ENCODE measurements at places on chromosomes 2 and 18. TPM values are rescaled to one million over a fixed set of nuclear protein-coding genes. Genes with fewer than 3 reads are reported as not detected.

The KRTCAP3 gene
- 0.46 TPM for total RNA-seq

The HNRNPLL gene
- total RNA-seq = 98.7 TPM

The GPR35 gene
- 0.46 TPM for total RNA-seq

The B3GNT7 gene
- 9.0 TPM for total RNA-seq

The C2orf66 gene
- total RNA-seq = 0.69 TPM

The CD8A gene
- total RNA-seq = 1.6 TPM

All from diencephalon (tissue), 1 donor.